Bronchial epithelial cell (primary cell): ENCODE measurements at places on chromosomes 11 and 22.
A peak's percentile ranks its signal among the peaks of the same experiment; 100 is the strongest.

DNA sequence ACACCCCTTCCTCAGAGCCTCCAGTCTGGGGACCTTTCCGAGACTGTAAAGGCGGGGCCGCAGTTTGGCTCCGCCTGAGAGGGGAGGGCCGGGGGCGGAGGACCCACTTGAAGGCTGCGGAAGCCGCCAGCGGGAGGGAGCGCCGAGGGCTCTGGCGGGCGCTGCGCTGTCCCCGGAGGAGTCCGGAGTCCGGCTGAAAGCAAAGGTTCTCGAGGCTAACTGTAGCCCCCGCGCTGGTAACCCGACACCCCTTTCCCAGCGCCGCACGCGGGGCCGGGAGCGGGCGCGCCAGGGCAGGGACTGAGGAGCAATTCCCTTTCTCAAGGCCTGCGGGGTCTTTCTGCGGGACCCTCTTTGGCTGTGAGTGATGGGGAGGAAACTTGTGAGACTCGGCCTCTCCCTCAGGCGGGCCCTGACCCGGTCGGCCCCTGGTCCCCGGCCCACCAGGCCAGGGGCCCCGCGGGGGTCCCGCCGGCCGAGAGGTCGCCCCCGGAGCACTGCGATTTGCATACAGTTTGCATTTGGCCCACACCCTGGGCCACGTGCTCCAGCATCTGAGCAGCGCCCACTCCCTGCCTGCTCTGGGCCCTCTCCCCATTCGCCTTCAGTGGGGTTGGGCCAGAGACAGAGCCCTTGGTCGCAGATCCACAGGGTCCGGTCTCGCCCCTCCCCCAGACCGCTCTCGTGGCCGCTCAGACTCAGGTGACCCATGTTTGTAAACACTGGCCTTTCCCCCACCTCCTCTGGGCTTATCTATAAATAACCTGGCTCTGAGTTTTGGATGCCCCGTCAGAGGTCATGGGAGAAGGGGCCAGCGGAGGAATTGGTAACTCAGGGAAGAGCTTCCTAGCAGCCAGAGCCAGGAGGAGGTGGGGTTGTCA lies 519 bp upstream of the ART5 start:
- peak; percentile 53 for DNase-seq

DNA sequence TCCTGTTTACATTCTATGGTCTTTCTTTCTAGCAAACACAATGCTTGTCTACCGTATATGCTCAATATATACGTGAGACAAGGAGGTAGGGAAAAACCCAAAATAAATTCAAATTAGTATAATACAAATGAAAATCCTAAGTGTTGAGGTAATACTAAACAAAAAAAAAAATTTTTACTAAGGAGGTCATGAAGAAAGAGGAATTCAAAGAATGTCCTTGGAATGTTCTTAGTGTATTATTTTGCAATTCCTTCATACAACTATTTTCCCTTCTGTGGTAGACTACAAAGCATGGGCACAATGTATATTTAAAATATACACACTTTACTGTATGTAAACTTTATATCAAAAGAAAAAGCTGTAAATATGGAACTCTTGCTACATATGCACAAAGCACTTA lies 36.4 kb downstream of the PIK3C2A start:
- peak; percentile 8 for DNase-seq

- DNase-seq: no peak
These were observed 128.0 kb downstream of the TENM4 start for GRCh38 chr11:79312617-79313529.

GRCh38 chr22:27647540-27647939 lies 154.0 kb downstream of the MN1 start:
- no peak for DNase-seq

DNA sequence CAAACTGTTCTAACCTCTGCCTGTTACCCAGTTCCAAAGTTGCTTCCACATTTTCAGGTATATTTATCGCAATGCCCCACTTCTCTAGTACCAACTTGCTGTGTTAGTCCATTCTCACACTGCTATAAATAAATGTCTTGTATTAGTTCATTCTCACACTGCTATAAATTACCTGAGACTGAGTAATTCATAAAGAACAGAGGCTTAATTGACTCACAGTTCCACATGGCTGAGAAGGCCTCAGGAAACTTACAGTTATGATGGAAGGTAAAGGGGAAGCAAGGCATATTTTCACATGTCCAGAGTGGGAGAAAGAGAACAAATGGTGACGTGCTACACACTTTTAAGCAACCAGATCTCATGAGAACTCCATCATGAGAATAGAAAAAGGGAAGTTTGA lies 130.4 kb upstream of the C11orf87 start:
- DNase-seq: peak; percentile 20

GRCh38 chr11:7544021-7544420 lies 30.2 kb downstream of the PPFIBP2 start:
- DNase-seq: no peak

DNA sequence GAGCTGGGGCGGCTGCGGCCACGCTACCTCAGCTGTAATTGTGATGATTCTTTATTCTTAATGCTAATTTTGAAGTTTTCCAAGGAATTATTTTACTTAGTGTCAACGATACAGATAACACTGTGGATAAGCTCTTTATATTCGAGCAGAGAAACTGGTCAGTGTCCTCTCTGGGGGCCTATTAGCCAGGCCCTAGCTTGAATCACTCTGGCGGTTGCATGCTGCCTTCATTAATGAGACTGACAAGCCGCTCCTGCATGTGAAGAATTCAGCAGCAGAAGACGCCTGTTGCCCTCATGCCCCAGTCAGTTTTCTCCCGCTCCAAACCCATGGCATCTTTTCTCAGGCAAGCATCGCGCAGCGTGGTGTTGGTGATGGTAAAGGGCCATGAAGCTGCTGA lies 851.7 kb downstream of the OPCML start:
- DNase-seq: no peak

DNA sequence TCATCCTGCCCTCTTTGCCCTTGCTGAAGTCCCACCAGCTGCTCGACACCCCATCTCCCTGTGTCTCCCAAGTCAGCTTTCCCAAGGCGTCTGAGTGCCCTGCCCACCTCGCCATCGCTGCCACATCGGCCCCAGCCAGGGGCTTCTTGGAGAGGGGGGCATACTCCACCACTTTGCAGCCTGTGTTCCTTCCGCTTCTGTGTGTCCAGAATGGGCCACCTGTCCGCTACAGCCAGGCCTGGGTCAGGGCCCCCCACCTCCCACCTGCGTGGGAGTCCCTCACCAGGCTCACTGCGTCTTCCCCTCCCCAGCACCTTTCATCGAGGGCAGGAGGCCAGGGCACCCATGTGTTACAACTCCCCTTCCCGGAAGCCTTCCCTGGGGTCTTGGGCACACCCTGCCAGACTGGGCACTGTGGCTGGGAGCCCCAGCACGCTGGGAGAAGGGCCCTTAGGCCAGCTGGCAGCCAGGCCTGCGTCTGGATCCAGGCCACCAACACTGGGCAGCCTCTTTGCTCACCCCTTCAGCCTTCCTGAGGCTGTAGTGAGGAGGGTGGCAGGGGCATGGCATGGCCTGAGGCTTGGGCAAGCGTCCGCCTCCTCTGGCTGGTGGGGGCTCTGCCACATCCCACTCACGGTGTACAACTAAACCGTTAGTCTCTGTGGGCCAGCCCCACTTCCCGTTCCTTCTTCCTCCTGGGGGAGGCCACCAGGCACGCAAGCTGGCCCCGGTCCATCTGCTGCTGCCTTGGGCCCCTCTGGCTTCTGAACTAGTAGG lies 13.4 kb downstream of the CPT1A start:
- DNase-seq: no peak

DNA sequence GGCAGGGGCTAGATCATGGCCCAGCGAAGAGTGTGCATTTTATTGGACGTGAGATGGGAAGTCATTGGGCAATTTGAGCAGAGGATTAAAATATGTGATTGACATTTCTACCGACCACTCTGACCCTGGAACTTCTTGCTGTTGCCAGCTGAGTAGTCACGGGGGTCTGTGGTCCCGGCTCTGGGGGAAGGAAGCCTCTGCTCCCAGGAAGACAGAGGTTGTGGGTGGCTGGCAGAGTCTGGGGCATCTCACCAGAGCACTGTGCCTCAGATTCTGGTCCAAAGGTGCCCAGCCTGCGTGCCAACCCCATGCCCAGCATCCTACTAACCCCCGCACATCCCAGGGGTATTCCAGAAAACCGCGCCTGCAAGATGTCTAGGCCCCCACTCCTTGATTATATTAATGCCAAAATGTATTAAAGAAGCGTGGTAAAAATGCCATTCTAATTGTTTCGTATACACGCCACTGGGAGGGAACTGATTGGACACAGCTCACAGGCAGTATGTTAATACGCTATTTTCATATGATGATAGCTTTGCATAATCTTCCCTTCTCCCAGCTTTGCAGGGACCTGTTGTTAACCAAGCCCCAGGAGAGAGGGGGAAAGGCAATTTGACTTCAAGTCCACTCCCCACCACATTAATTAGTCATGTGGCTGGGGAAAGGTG lies 25.3 kb upstream of the LMO1 start:
- DNase-seq: no peak

GRCh38 chr22:35835267-35835997 lies 117.8 kb downstream of the APOL5 start:
- DNase-seq: peak; percentile 82

- DNase-seq: no peak
These were observed 20.5 kb downstream of the GAL start for GRCh38 chr11:68704887-68705286.

GRCh38 chr11:28743061-28743550 lies 634.9 kb downstream of the METTL15 start:
- peak; percentile 50 for DNase-seq

GRCh38 chr22:23055449-23056179 lies 14.7 kb upstream of the GNAZ start:
- no peak for DNase-seq

- DNase-seq: no peak
These were observed 109.7 kb downstream of the GALNT18 start for GRCh38 chr11:11512090-11512489.

DNA sequence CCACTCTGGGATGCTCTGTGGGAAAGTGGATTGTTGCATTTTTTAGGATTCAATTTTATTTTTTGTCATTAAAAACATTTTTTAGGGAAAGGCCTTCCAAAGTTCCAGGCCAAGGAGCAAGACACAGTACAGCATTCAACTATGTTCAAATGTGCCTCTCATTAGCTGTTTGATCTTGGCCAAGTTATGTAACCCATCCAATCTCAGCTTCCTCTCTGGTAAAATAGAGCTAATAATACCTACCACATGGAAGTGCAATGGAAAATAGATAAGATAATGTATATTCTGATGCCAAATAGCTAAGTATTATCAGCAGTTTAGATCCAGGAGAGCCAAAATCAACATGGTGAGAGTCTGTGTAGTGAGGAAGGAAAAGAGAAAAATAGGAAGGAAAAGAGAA lies 220.3 kb upstream of the SESN3 start:
- no peak for DNase-seq

GRCh38 chr11:124658501-124658900 lies 15.0 kb downstream of the SIAE start:
- DNase-seq: no peak

GRCh38 chr11:4134806-4135205 lies 40.2 kb downstream of the RRM1 start:
- peak; percentile 78 for DNase-seq

- DNase-seq: no peak
These were observed 58.6 kb downstream of the DSCAML1 start for GRCh38 chr11:117738246-117738957.

DNA sequence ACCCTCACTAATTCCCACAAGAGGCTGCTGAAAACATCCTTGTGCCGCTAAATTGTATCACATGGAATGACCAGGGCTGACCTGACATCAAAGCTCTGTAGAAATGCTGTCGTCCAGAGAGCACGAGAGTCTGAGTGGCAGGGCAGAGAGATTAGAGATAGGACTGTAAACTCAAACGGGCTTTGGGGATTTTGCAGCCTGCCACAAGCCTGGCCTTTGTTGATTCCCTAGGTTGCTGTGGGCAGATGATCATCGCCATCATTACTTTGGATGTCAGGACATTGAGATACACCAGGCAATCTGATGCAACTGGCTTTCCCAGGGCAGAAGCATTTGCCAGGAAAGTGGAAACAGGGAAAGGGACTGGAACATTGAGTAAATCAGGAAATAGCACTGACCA lies 131.6 kb downstream of the ETS1 start:
- no peak for DNase-seq

DNA sequence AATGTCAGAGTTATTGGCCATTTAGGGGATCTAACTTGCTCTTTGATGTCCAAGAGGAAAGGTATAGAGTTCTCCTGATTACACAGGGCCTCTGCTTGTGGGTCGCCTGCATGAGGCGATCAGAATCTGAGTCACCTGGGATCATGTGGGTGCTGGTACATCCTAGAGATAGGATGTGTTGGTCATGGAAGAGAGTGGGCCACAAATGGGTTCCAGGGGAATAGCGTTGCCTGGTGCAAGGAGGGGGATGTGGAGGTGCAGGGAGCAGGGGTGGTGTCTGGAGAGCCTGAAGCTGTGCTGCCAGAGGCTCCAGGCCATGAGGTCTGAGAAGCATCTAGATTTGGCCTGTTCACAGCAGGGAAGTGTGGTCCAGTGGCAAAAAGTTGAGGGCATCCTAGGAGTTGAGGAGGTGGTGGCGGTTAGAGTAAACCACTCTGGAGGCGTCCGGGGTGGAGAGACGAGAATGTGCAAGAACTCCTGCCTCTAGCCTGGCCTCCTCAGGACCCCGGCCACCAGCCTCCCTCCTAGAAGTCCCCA lies 92.8 kb downstream of the MED15 start:
- DNase-seq: peak; percentile 5

DNA sequence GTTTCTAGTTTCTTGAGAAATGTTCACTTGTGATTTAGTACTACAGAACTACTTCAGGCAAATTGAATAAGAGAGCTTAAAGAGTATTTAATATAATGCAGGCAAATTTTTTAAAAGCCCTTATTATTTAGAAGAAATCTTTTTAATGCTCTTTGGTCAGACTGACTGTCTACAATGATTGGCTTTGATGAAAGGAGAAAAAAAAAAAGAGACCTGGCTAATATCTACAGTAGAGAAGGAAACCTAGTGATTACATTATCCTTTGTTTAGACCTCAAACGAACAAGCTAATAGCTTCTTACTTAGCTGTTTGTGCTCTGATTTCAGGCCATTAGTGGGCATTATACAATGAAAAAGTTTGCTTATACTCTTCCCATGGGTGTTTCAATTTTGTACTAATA lies 1043.1 kb downstream of the JRKL start:
- DNase-seq: no peak

- DNase-seq: no peak
These were observed 32.2 kb downstream of the LRRC74B start for GRCh38 chr22:21077884-21078508.
